CD8-positive, alpha-beta memory T cell (primary cell): ENCODE measurements at places on chromosomes 11 and 22.

GRCh38 chr22:40190501-40190900 is 12.8 kb downstream of the TNRC6B start:
- H3K4me3 ChIP-seq: no peak overlapping the region
- no peaks in the 10 kb centered on the region for H3K27me3 ChIP-seq
- H3K4me1 ChIP-seq: peaks cover 64% of the 10 kb centered on the region
- H3K36me3 ChIP-seq: no peaks in the 10 kb centered on the region
- no peak for DNase-seq
- no peak overlapping the region for H3K27ac ChIP-seq

DNA sequence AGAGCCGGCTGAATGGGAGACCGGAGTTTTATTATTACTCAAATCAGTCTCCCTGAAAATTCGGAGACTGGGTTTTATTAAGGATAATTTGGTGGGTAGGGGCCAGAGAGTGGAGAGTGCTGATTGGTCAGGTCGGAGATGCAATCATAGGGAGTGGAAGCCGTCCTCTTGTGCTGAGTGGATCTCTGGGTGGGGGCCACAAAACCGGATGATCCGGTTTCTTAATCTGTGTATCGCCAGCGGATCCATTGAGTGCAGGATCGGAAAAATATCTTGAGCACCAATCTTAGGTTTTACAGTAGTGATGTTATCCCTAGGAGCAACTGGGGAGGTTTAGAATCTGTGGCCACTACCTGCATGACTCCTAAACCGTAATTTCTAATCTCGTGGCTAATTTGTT is 886 bp upstream of the NIPSNAP1 start:
- H3K27ac ChIP-seq: no peak overlapping the region
- H3K4me1 ChIP-seq: peaks cover 5% of the 10 kb centered on the region
- no peaks in the 10 kb centered on the region for H3K36me3 ChIP-seq

DNA sequence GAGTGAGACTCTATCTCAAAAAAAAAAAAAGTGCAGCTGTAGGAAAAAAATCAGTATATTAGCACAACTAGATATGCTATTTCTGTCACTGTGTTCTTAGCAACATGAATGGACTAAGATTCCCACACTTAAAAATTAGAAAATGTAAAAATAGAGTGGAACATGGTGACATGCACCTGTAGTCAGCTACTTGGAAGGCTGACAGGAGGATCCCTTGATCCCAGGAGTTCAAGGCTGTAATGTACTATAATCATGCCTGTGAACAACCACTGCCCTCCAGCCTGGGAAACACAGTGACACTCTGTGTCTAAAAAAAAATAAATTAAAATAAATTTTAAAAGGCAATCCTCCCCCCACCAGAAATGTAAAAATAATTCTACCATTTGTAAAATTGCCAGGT is 29.8 kb downstream of the PICALM start:
- DNase-seq: no peak
- H3K36me3 ChIP-seq: no peaks in the 10 kb centered on the region
- no peak overlapping the region for H3K4me3 ChIP-seq
- H3K27ac ChIP-seq: no peak overlapping the region

GRCh38 chr11:236774-237767 is at the start of gene PSMD13:
Gene PSMD13, plus strand, starts transcription at chr11:236976. Its CDS starts 74 bp downstream, at chr11:237050.
- no peaks in the 10 kb centered on the region for H3K27me3 ChIP-seq
- peak within 1 kb of the TSS; percentile 100 for H3K27ac ChIP-seq
- peak within 1 kb of the TSS; percentile 95 for H3K4me3 ChIP-seq
- peaks cover 24% of the 10 kb centered on the region for H3K4me1 ChIP-seq

DNA sequence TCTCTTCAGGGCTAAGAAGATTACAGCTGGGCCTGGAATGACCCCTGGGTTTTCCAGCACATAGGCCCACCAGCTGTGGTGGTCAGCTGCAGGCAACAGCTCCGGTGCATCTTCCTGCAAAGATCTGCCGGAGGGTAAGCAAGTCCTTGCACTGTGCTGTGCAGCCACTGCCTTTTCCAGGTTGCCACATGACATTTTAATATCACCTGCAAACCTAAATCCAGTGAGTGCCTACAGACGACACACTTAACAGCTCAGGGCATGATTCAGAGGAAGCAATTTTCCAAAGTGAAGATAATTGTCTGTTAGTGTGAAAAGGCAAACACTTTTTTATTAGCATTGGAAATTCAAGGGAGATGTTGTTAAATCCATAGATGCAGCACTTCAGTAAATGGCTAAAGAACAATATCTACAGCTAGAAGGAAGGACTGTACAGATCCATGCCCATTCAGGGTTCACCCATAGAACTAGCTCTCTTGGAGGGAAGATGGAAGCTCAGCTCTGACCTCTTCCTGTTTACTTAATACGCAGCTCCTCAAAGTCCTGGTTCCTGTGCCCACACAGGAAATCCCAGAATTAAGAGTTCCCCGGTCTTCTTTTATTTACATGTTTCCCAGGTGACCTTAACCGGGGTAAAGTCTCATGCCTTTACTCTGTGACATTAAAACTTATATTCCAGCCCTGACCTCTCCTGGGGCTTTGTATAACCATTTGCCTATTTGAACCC is 13.3 kb upstream of the NRIP3 start:
- H3K27ac ChIP-seq: no peak overlapping the region
- no peak for DNase-seq
- no peaks in the 10 kb centered on the region for H3K36me3 ChIP-seq
